COR-L47 (cell line): ENCODE measurements at places on chromosomes 3 and 15.

DNA sequence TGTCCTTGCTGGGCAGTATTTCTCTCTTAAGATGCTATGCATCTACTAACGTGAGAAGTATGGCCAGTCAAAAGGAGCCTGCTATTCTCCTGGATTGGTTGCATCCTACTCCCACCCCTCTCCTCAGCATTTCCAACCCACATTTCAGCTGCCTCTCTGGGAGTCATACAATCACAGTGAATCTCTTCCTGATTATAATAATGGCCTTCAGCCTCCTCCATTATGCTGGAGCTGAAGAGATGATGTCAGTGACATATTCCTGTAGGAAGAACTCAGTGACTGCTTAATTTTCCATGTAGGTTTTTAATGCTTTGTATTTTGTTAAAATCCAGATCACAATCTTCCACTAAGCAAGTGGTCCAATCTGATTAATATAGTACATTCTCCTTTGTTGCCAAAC is 82.7 kb upstream of the SUCLG2 start:
- DNase-seq, result no peak

GRCh38 chr3:58829321-58830000 is 162.9 kb upstream of the FAM3D start:
- no peak for DNase-seq

GRCh38 chr3:12759693-12760565 is 870 bp upstream of the TMEM40 start:
- DNase-seq, result no peak

- no peak for DNase-seq
Measured at GRCh38 chr15:29688506-29689286, 133.6 kb downstream of the TJP1 start.

- DNase-seq, result no peak
Measured at GRCh38 chr15:35098737-35099136, 13.6 kb upstream of the NANOGP8 start.

- DNase-seq, result no peak
Measured at GRCh38 chr3:192831111-192831644, 86.5 kb downstream of the MB21D2 start.

DNA sequence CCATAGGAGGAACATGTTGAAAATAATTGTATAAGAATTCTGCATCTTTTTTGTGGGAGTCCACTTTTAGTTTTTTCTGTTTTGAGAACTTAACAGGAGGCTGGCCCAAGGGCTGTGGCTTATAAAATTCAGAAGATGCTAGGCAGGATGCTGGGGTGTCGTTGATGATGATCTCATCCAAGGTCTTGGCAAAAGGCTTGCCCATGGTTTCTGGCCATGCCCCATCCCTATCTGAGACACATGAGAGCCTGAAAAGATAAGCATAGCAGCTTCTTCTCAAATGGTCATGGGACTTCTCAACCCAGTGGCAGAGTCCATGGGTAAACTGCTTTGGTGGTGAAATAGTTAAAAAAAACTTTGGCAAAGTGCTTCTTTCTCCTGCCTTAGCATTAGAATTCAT is 35.2 kb downstream of the CMSS1 start:
- DNase-seq, result no peak
